ENCODE measurements at places on chromosomes 1 and 21.

DNA sequence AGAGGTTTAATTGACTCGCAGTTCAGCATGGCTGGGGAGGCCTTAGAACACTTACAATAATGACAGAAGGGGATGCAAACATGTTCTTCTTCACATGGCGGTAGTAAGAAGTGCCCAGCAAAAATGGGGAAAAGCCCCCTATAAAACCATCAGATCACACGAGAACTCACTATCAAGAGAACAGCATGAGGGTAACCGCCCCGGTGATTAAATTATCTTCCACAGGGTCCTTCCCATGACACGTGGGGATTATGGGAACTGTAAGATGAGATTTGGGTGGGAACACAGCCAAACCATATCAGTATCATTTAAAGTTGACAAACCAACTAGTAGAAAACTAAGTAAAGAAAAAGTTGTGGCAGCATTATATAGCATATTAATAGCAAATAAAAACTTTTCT is 71.3 kb upstream of the DNAJC6 start:
- no peak for DNase-seq

DNA sequence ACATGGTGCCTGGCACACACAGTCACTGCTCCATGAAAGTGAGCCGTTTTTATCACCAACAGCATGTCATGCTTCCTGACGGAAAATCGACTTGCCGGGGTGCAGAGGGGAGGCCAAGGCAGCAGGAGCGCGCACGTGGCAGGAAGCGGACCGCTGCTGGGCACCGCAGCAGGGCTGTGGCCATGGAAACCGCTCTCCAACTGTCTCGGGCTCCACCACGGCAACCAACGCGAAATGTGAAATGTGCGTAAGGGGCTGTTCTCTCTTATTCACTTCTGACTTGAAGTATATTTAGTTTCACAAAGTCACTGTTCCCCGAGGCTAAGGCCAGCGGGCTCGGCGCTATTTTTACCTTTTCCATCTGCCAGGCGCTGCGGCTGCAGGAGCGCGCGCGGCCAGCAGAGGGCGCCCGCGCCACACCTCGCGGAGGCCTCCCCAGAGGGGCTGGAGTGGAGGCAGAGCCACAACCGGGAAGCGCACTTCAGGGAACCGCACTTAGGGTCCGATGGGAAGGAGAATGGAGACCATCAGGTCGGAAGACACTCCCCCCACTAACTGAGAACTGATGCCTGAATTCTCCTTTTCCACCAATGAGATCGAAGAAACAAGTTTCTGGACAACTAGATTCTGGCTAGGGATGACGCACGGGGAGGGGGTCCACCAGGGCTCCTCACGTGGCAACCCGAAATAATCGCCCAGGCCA is 19.7 kb downstream of the RCC2 start:
- DNase-seq = peak; percentile 50

GRCh38 chr1:184367427-184368038 is 19.3 kb upstream of the C1orf21 start:
- no peak for DNase-seq

- DNase-seq = no peak
Measured at GRCh38 chr1:43526002-43526401, 4.7 kb upstream of the PTPRF start.

- DNase-seq = no peak
Measured at GRCh38 chr1:43367026-43367903, 546 bp downstream of the ELOVL1 start.

GRCh38 chr21:38467374-38467773 is 30.9 kb downstream of the ERG start:
- no peak for DNase-seq

- DNase-seq = no peak
Measured at GRCh38 chr1:151596166-151596953, 15.5 kb upstream of the SNX27 start.

DNA sequence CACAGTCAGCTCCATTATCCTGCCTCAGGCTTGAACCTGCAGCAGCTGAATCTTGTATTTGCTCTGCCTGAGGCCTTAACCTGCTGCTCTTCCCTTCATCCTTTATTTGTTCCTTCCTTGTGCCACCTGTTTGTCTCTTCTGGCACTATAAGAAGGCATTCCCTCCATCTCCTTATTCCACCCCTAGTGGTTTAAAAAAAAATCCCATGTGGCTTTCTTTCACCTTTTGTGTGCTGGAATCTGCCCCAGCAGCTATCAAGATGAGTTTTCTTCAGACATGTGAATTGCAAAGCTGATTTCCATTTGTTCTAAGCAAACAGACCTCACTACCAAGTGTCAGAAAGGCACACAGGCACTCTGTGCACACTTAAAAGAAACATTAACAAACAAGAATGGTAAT is 294.6 kb downstream of the TTLL7 start:
- DNase-seq = no peak

DNA sequence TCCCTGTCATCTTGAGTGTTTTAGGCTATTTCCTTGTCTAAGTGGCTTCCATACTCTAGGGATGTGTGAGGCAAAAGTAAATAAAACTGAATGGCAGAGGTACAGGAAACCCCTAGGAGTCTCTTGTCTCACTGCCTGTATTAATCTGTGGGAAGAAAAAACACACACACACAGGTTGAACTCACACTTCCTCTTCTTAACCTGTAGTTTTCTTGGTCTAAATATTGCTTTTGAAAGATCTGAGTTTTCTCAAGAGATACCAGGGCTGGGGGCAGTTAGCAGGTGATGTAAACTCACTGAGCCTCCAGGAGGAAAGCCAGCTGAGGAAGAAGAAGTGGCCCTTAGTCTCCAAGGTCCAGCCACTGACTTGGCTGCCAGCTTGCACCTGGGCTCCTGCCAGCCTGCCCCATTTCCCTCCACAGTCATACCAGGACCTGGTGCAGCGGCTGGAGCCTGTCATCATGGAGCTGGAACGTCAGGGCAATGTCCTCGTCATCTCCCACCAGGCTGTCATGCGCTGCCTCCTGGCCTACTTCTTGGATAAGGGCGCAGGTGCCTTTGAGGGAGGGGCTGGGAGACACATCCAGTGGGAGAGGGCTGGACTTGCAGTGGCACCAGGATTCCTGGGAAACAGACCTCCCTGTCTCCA is 16.9 kb downstream of the PFKFB2 start:
- no peak for DNase-seq

DNA sequence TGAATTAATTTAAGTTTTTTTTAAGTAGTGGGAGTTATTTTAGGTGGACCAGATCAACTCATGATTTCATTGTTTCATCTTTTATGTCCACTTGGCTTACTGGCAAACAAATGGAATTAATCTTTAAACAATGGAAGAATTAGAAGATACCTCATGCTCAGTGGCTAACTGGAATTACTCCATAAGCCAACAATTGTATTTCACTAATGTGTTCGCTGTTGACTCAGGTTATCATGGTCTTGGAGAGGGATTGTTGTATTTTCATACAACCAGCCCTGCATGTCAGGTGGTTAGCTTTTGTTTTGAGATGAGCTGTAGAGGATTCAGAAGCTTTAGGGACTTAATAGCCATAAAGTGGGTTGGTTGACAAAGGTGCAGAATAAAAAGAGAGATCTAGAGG is 57.2 kb upstream of the HMCN1 start:
- DNase-seq = no peak

- no peak for DNase-seq
Measured at GRCh38 chr1:184416481-184416880, 29.7 kb downstream of the C1orf21 start.

DNA sequence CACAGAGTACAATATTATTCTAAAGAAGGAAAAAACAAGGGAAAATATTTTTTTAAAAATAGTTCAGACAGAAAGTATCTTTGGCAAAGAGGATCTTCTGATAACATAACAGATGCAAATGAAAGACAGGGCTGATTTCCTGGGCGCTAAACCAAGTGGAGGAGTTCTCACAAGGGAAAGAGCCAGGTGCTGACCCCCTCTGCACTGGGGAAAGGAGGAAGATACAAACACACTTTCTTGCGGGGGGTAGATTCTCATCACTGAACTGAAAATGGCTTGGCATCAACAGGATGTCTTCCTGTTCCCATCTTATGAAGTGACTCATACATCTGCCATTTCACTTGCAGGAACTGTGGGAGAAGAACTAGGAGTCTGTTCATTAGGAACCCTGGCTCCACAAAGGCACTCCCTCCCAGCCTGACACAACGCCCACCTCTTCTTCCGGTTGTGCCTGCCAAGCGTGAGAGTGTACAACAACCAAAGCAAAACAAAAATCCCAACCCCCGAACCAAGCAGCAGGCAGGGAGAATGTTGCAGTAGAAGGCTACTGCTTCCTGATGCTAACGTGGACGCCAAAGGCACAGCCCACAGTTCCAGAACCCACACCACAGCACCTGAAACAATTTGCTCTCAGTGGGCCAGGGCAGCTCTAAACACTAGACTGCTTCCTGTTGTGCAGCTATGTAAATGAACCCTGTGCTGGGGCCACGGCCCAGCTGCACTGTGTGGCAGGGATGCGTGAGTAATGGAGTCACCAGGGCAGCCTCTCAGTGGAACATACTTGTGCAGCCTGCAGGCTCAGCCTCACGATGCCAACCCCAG is 51.0 kb downstream of the GADD45A start:
- no peak for DNase-seq

GRCh38 chr1:234735476-234735875 is 125.5 kb upstream of the IRF2BP2 start:
- DNase-seq = no peak

GRCh38 chr1:109790735-109791494 is 27.2 kb upstream of the EPS8L3 start:
- peak; percentile 75 for DNase-seq

DNA sequence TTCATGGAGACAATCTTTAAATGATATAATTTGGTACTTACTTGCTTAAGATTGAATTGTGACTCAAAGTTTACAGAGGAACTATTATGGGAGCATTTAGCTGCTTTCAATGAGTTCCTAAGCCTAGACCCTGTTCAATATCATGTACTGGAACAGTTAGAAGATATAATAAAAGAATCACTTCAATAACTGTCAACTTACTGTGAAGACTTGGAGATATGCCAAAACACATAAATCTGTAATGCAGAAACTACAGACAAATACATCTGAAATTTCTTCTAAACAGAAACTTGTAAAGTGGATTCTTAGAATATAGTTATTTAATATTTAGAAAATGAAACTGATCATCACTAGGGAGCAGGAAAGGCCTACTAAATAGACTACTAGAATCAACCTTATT is 259.3 kb downstream of the HLX start:
- DNase-seq = no peak

DNA sequence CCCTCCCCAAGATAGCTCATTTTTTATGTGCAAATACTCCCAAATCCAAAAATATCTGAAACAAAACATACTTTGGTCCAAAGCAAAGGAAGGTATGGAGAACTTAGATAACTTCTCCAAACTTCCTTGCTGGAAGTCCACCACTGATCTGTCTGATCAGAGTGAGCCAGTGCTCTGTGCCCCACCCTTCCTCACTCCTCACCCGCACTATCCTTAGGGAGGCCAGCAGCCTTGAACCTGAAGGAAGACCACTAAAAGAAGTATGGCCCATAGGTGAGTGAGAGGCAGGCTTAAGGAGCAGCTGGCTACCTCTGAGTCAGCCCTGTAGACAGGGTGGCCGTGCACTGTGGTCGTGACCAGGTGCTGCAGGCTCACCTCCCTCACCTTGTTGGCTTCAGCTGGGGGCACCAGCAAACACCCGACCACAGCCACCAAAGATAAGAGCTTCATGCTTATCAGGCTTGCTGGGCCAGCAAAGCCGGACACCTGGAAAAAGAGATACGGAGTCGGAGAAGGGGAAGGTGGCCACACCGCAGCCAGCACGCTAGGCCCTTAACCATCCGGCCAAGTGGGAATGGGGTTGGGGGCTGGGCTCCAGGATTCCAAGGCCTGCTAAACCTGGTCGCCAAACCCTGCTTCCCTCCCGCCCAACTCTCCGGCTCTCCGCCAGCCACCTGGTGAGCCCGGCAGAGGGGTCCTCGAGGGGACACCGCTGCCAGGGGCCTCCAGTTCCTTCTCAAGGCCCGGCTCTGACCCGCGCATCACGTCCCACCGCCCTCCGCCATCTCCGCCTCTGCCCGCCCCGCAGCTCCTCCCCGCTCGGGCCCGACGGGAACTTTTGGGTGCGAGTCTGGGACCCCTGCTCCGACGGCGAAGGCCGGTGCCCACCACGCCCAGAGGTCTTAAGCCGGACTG is 543 bp downstream of the TMEM9 start:
- DNase-seq = no peak

DNA sequence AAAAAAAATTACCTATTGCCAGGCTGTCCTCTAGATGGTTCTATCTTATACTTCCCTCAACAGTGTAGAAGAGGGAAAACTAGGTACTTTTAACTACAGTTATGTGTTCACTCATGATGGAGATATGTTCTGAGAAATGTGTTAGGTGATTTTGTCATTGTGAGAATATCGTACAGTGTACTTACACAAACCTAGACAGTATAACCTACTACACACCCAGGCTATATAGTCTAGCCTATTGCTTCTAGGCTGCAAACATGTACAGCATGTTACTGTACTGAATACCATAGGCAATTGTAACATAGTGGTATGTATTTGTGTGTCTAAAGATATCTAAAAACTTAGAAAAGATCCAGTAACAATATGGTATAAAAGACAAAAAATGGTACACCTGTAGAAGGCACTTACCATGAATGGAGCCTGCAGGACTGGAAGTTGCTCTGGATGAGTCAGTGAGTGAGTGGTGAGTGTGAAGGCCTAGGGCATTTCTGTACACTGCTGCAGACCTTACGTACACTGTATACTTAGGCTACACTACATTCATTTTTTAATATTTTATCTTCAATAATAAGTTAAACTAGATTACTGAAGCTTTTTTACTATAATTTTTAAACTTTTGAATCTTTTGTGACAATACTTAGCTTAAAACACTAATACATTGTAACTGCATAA is 13.2 kb downstream of the MGST3 start:
- no peak for DNase-seq

DNA sequence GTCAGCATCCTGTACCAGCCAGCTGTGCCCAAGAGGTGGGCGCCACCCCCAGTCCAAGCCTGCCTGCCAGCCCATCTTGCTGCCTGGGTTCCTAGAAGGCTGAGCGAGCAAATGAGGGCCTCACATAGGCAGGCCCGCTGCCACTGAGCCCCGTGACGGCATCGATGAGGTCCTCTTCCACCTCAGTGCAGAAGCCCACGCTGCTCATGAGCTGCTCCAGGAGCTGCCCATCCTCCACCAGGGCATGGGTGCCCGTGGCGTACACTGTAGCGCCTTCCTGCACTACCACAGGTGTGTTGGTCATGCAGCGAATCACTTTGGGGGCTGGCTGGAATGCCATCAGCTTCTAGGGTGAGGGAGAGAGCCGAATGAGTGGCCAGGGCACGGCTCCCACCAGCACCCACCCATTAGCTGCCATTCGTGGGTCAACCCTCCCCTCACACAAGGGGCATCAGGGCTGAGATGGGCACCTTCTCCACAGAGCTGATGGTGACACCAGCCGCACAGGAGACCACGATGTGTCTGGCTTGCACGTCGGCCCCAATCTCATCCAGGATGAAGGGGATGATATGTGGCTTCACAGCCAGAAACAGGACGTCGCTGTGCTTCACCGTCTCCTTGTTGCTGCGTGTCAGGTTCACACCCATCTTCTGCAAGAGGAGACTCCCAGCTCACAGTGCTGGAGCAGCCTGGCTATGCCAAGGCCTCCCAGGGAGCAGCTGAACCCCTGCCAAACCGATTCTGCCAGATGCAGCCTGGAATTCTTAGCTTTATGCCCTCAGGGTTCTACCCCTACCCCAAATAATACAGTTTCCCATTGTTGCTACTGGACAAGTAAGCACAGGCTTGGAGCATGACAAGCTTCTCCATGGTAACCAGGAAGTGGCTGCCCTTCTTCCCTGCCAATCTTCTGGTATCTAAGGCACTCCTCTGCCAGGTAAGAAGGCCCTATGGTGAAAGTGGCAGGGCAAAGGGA is 2.0 kb downstream of the PYCR2 start:
- no peak for DNase-seq

GRCh38 chr1:59690171-59690930 is 124.4 kb upstream of the HOOK1 start:
- no peak for DNase-seq

Data from stimulated activated CD8-positive, alpha-beta memory T cell treated with anti-CD3 and anti-CD28 coated beads, Interleukin-12 subunit alpha, Interleukin-12 subunit beta, amount 100 ng/mL, for 1 hour (primary cell).